ENCODE measurements at places on chromosomes 5 and 9. TPM values are rescaled to one million over a fixed set of nuclear protein-coding genes. Genes with fewer than 3 reads are reported as not detected.

The ENTPD8 gene
- not detected for total RNA-seq

The SLF1 gene
- total RNA-seq, result 19.0 TPM

The NR2F1-AS1 gene
- total RNA-seq, result not detected

The SMC5 gene
- 30.1 TPM for total RNA-seq

The KCNT1 gene
- total RNA-seq, result 0.10 TPM

The OR1K1 gene
- total RNA-seq, result not detected

The PFN3 gene
- total RNA-seq, result not detected

The IFNA2 gene
- 0.21 TPM for total RNA-seq

The ANKRD18A gene
- total RNA-seq, result 2.0 TPM

The GABRB2 gene
- total RNA-seq, result not detected

The POLK gene
- total RNA-seq, result 25.7 TPM

The GALNT10 gene
- total RNA-seq, result 17.7 TPM

The IL3 gene
- not detected for total RNA-seq

The C1QTNF2 gene
- 0.10 TPM for total RNA-seq

The RIMOC1 gene
- total RNA-seq, result 9.3 TPM

The HTR1A gene
- not detected for total RNA-seq

The MAP1B gene
- total RNA-seq, result 0.10 TPM

The UNC13B gene
- 0.31 TPM for total RNA-seq

The GPR151 gene
- not detected for total RNA-seq

The CEL gene
- 0.21 TPM for total RNA-seq

The CCL28 gene
- total RNA-seq, result 8.8 TPM

The PCDHGC5 gene
- total RNA-seq, result not detected

The PCDHA9 gene
- total RNA-seq, result not detected

The SELENOP gene
- total RNA-seq, result 1.7 TPM

The PCDHB3 gene
- under 0.01 TPM for total RNA-seq

The ANKDD1B gene
- 0.52 TPM for total RNA-seq

The FGF10 gene
- not detected for total RNA-seq

The CDHR2 gene
- 0.10 TPM for total RNA-seq

The TMEM215 gene
- total RNA-seq, result not detected

Data from mononuclear cell (primary cell).